ENCODE measurements at places on chromosomes 4 and X.

DNA sequence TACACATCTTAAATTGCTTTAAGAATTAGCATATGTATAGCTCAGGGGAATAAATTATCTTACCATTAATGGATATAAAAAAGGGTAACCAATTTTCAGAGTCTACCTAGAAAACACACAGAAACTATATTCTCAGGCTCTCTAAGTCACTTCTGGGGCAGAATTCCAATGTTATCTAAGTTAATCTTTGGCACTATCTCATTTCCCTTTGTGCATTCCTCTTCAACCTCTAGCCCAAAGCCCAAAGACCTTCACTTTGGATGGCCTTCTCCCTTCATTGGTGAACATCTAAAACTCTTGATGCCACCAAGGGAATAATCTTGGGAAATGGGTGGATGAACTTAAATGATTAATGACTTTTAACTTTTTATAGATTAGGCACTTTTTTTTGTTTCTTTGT lies 108.3 kb downstream of the APBB2 start:
- no peak for DNase-seq

DNA sequence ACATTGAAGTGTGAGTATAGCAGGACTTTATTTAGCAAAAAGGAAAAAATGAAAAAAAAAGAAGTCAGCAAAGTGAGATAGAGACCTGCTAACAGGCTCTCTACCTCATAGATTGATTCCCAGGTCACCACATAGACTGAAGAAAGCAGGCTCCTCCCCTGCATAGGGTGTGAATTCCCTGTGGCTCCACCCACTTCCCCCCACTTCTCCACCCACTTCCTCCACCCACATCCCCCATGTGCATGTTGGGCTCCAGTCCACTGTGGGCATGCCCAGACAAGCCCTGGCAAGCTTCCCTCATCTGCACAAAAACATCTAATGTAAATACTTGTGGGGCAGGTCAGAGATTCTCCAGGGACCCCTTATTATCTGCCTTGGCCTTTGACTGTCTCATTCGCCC lies 97.8 kb downstream of the TMEM47 start:
- DNase-seq = no peak

- DNase-seq = no peak
Measured at GRCh38 chrX:153646620-153647373, at the start of gene DUSP9. Gene DUSP9 (plus strand): TSS chrX:153647203. CDS start chrX:153647954, 751 bp downstream.

GRCh38 chr4:95129821-95130311 lies 372.1 kb downstream of the BMPR1B start:
- peak; percentile 87 for DNase-seq

- DNase-seq = no peak
Measured at GRCh38 chrX:107721318-107721717, 54.3 kb downstream of the TSC22D3 start.

- DNase-seq = no peak
Measured at GRCh38 chrX:21912989-21913388, 27.5 kb upstream of the SMS start.

DNA sequence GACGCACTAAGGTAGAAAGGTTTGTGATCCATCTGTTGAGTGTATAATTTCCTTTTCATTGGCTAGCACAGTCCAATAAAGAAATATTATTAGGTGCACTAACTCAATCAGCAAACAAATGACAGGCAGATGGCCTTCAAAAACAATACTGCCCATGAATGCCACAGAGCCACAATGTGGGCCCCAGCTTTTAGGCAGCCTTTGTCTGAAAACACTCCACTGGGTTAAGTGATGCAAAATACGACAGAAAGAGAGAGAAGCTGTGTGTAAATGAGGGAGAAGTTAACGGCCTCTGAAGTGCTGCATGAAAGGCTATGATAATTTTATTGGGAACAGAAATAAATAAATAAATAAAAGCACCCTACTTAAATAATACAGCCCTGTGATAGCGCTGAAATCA lies 274.6 kb downstream of the NKX6-1 start:
- no peak for DNase-seq

GRCh38 chr4:105808750-105809041 lies 86.6 kb upstream of the NPNT start:
- DNase-seq = peak; percentile 48

GRCh38 chrX:150753357-150753756 lies 60.2 kb downstream of the MTMR1 start:
- DNase-seq = no peak

Data from retinal pigment epithelial cell (primary cell).